ENCODE measurements at places on chromosomes 12 and 14.

- DNase-seq: no peak
Measured at GRCh38 chr12:5568325-5568981, 136.5 kb downstream of the NTF3 start.

GRCh38 chr14:56081139-56081538 lies 37.1 kb upstream of the PELI2 start:
- peak; percentile 62 for DNase-seq

- peak; percentile 69 for DNase-seq
Measured at GRCh38 chr12:6161124-6161882, 36.8 kb upstream of the VWF start.

GRCh38 chr14:71488703-71489191 lies 443.5 kb upstream of the RGS6 start:
- peak; percentile 57 for DNase-seq

DNA sequence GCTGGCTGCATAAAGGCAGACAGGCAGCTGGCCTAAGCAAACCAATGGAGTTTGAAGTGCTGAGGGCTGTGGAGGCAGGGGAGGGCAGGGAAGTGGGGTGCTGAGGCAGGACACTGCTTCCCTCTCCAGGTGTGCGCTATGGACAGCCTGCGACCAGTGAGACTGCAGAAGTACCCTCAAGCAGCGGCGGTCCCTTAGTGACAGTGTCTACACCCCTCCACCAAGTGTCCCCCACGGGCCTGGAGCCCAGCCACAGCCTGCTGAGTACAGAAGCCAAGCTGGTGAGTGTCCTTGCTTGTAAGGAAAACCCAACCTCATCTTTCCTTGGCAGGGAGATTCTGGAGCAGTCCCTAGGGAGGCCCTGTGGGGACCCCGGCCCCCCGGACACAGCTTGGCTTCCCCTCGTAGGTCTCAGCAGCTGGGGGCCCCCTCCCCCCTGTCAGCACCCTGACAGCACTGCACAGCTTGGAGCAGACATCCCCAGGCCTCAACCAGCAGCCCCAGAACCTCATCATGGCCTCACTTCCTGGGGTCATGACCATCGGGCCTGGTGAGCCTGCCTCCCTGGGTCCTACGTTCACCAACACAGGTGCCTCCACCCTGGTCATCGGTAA lies 17.9 kb downstream of the HNF1A start:
- DNase-seq: no peak

- DNase-seq: no peak
Measured at GRCh38 chr14:69493791-69494190, 9.3 kb downstream of the PLEKHD1 start.

- DNase-seq: no peak
Measured at GRCh38 chr14:23432102-23432925, 3.1 kb downstream of the MYH7 start.
